CD4-positive, alpha-beta T cell treated with Interleukin-12 subunit alpha and Interleukin-12 subunit beta, for 1 hour (primary cell): ENCODE measurements at places on chromosomes 2 and 18.

- no peak for DNase-seq
Measured at GRCh38 chr2:44959855-44960254, 18.4 kb downstream of the SIX3 start.

DNA sequence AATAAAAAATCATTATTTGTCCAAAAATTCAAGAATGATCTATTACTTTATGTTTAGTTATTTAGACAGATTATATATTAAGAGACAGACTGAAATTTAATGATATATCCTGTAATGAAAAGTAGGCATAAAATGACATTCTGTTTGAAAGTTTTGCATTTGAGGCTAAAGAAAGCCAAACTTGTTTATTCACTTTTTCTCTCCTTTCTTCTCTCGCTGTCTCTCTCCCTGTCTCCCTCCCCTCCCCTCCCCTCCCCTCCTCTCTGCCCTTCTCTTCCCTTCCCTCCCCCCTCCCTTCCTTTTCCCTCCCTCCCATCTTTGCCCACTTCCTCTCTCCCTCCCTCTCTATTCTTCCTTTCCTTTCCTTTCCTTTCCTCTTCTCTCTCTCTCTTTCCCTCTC lies 270.6 kb downstream of the MYT1L start:
- DNase-seq = no peak

DNA sequence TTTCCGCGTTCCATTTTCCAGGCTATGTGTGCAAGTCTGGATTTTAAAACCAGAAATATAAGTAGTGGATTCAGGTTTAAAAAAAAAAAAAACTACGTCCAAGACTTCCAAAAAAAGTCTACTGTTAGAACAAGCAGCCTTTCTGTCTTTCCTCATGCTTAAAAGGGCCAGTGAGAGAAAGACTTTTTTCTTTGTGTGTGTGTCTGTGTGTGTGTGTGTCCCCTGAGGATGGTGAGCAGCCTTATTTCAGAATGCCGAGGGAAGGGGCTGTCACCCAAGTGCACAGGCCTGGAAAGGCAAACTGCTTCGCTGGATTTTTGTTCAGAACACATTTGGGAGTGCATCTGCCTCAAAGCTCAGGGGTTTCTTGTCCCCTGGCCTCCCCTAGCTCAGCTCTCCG lies 98.8 kb downstream of the ZBTB7C start:
- no peak for DNase-seq

GRCh38 chr2:22904126-22904684 lies 480.8 kb upstream of the KLHL29 start:
- no peak for DNase-seq

DNA sequence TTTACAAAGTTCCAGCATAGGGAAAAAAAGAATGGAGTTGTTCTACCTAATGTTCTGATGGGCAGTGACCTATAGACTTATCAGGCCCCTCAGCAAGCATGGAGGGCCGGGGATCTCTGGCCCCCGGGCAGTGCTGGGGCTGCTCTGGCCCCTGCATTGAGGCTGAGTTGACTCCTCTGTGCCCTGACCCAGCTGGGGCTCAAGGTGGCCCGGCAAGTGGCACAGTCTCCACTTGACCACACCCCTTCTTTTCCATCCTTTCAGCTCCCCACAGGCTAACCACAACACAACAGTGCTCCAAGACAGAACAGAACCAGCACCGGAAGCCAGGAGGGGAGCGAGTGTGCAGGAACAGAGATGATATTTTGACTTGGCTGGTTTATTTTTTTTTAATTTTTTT lies 19.9 kb downstream of the TOGARAM2 start:
- no peak for DNase-seq

GRCh38 chr2:179561702-179562101 lies 297.1 kb upstream of the SESTD1 start:
- DNase-seq = no peak

GRCh38 chr2:71181316-71181715 lies 45.6 kb downstream of the PAIP2B start:
- DNase-seq = no peak

DNA sequence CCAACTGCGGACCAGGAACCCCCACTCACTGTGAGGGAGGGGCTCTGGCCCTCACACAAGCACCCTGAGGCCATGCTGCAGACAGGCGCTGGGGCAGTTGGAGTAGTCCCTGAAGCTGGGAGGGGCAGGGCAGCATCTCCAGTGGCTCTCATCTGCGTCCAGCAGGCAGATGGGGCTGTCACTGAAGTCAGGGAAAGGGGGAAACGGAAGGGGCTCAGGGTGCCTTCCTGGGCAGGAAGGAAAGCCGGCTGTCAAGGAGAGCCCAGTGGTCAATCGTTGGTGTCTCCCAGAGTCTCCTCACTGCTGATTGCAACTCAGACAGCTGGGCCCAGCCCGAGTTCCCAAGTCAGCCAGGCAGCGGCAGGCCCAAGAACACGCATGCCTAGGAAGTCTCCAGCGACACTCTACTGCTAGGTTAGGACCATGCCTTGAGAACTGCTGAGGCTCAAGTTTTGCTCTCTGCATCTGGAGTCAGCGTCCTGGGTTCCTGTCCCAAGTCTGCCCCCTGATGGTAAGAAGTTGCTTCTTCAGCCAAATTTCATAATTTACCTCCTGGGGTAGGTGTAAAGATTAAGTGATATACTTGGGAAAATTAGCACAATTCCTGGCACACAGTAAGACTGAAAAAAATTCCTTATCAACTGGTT lies 27.4 kb upstream of the NMUR1 start:
- peak; percentile 85 for DNase-seq

- no peak for DNase-seq
Measured at GRCh38 chr18:36405611-36406010, 108.1 kb downstream of the FHOD3 start.

GRCh38 chr2:18745431-18746272 lies 156.3 kb upstream of the NT5C1B start:
- no peak for DNase-seq

DNA sequence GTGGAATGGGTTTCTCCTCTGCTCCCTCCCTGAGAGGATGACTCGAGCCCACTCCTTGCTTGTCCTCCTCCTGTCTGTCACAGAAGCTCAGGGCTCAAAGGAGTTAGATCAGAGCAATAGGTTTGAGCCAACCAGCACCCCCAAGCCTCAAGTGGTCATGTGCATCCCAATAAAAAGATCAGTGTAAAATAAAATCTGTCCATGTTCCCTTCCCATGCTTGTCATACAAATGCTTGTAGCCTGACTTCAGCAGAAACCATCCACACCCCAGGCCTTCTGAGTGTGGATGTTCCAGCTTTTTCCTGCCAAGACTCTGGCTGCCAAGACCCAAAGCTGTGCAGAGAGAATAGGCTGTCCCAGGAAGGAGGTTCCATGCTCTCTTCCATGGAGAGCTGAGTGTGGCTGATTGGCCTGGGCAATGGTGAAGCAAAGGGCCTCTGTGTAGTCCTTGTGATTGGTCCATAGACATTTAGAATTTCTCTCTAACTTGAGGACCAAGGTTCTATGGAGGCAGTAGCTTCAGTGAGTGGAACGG lies 67.4 kb downstream of the GYPC start:
- no peak for DNase-seq
